ENCODE measurements at places on chromosomes 13 and 19. TPM values are rescaled to one million over a fixed set of nuclear protein-coding genes. Genes with fewer than 3 reads are reported as not detected.

The ZNF93 gene
- 18.8 TPM for total RNA-seq

The PLPPR3 gene
- total RNA-seq: not detected

The ITPKC gene
- total RNA-seq: 14.4 TPM

The TRIP10 gene
- 68.4 TPM for total RNA-seq

The COMP gene
- not detected for total RNA-seq

The DACT3 gene
- total RNA-seq: 7.0 TPM

The ZIC2 gene
- total RNA-seq: 0.25 TPM

The DAND5 gene
- 0.32 TPM for total RNA-seq

The TMEM190 gene
- not detected for total RNA-seq

The ZNF808 gene
- total RNA-seq: 34.9 TPM

The FGF21 gene
- not detected for total RNA-seq

The SHANK1 gene
- 0.07 TPM for total RNA-seq

The TICAM1 gene
- total RNA-seq: 18.7 TPM

The ZNF491 gene
- total RNA-seq: 2.4 TPM

The C1QTNF9B gene
- total RNA-seq: not detected

The SIGLEC14 gene
- not detected for total RNA-seq

The IL4I1 gene
- 42.3 TPM for total RNA-seq

The HPN gene
- total RNA-seq: 0.30 TPM

The GRK1 gene
- 0.22 TPM for total RNA-seq

The CLEC4M gene
- not detected for total RNA-seq

The DBP gene
- total RNA-seq: 13.4 TPM

The ERICH6B gene
- total RNA-seq: not detected

The NKG7 gene
- 190 TPM for total RNA-seq

The MAP4K1 gene
- total RNA-seq: 262 TPM

The KIR3DL2 gene
- total RNA-seq: 4.4 TPM

The PAF1 gene
- total RNA-seq: 52.0 TPM

The GSX1 gene
- total RNA-seq: not detected

The COL4A2 gene
- total RNA-seq: not detected

The SLC46A3 gene
- total RNA-seq: 7.2 TPM

The SYNGR4 gene
- total RNA-seq: 0.25 TPM

The ZNF541 gene
- total RNA-seq: 0.96 TPM

The ZNF471 gene
- 1.4 TPM for total RNA-seq

The VSTM1 gene
- total RNA-seq: not detected

The IGFL1 gene
- total RNA-seq: not detected

The WDR62 gene
- 19.8 TPM for total RNA-seq

The ZNF578 gene
- 0.93 TPM for total RNA-seq

The DIRAS1 gene
- total RNA-seq: 0.32 TPM

The RGCC gene
- total RNA-seq: 111 TPM

The ZNF675 gene
- total RNA-seq: 22.9 TPM

The URAD gene
- not detected for total RNA-seq

The PRRG2 gene
- 1.1 TPM for total RNA-seq

The WDR87 gene
- not detected for total RNA-seq

The EHD2 gene
- total RNA-seq: 2.9 TPM

The ZNF320 gene
- total RNA-seq: 9.9 TPM

The ARHGAP45 gene
- 236 TPM for total RNA-seq

The TEX101 gene
- total RNA-seq: not detected

The ZNF416 gene
- total RNA-seq: 3.2 TPM

The MAU2 gene
- total RNA-seq: 64.2 TPM

All from activated T-cell treated with anti-CD3 and anti-CD28 coated beads, Interleukin-2, amount 50 U/mL, for 72 hours (primary cell).